ENCODE measurements at places on chromosomes 12 and 14. TPM values are rescaled to one million over a fixed set of nuclear protein-coding genes. Genes with fewer than 3 reads are reported as not detected.

Gene HOXC10
- not detected for total RNA-seq

Gene ASCL1
- total RNA-seq = 0.72 TPM

Gene PLEKHH1
- 21.1 TPM for total RNA-seq

Gene SRGAP1
- total RNA-seq = 11.1 TPM

Gene CERS5
- total RNA-seq = 34.2 TPM

Gene SPRING1
- total RNA-seq = 27.7 TPM

Gene WIF1
- total RNA-seq = not detected

Gene TRIM9
- total RNA-seq = 1.4 TPM

Gene AKAP3
- 4.5 TPM for total RNA-seq

Gene NYNRIN
- total RNA-seq = 6.5 TPM

Gene HCAR3
- total RNA-seq = not detected

Gene ASPG
- total RNA-seq = 3.5 TPM

Gene BHLHE41
- total RNA-seq = 12.8 TPM

Gene CDCA3
- total RNA-seq = not detected

Gene BEST3
- 1.3 TPM for total RNA-seq

Gene RGS6
- total RNA-seq = 0.13 TPM

Gene WDR20
- total RNA-seq = 51.5 TPM

Gene CPNE6
- not detected for total RNA-seq

Gene NOS1
- 0.07 TPM for total RNA-seq

Gene AQP6
- total RNA-seq = 0.29 TPM

Gene GZMB
- 0.56 TPM for total RNA-seq

Gene MYF5
- total RNA-seq = not detected

Gene TMTC2
- 1.9 TPM for total RNA-seq

Gene STAT2
- total RNA-seq = 79.2 TPM

Gene CKAP4
- total RNA-seq = 94.1 TPM

Gene LBHD2
- not detected for total RNA-seq

Data from adrenal gland (tissue), 19 donors.